ENCODE measurements at places on chromosomes 12 and 14.

DNA sequence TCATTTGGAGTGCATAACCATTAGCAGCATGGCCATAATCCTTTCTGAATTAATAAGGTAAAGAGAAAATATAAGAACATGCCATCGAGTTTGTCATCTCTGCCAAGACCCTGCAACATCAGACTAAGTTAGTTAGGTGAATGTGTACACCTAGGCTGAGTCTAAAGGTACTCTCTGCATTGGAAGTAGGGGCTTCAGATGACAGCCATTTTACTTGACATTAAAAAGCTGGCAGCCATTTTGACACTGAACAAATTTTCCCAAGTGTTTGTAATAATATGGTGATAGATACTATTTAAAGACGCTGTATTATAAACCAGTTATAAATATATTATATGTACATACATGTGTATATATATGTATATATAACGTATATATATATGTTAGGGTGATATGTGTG is 79.0 kb downstream of the SUDS3 start:
- no peak for DNase-seq

- no peak for DNase-seq
These were observed 61.7 kb downstream of the SUSD6 start for GRCh38 chr14:69673104-69673503.

- no peak for DNase-seq
These were observed 366.0 kb upstream of the RGS6 start for GRCh38 chr14:71566276-71566675.

DNA sequence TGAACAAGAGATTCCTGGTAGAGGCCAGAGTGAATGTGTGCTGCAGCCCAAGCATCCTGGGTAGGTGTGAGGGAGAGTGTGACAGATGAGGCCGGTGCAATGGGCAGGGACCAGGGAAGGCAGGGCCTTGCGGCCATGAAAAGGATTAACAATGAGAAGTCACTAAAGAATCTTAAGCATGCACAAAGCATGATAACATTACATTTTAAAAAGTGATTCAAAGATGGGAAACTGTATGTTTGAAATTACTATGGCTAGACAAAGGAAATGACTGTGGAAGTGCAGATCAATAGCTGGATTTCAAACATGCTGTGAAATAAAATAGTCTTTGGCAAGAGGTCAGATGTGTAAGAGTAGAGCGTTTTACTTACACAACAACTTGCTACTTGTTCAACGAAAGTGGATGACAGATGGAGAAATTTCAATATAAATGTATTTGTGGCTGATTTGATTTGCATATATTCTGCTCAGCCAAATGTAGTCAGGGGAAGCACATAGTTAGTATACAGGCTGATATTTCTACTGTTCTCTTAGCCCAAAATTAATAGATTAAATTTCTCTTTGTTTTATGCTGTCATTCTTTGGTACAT is 175.5 kb downstream of the CCDC59 start:
- peak; percentile 8 for DNase-seq

GRCh38 chr12:108567406-108568337 is 5.3 kb downstream of the ISCU start:
- DNase-seq, result peak; percentile 19

DNA sequence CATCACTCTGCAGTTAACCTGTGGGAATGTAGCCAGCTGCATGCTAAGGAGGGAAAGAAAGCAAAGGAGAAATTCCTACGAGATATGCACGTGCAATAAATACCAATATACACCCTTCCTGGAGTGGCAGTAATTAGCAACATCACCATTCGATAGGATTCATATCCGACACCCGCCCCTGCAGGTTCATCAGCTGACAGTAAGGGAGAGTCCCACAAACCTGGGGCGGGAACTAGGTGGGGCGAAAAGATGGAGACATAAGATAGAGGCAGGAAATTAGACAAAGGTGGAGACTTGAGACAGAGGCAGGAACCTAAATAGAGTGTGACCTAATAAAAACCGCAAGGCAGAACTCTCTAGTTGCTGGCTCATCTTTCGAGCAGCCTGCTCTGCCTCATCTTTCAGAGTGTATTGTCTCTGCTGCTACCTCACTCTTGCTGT is 51.6 kb downstream of the PLEKHG3 start:
- DNase-seq, result no peak

DNA sequence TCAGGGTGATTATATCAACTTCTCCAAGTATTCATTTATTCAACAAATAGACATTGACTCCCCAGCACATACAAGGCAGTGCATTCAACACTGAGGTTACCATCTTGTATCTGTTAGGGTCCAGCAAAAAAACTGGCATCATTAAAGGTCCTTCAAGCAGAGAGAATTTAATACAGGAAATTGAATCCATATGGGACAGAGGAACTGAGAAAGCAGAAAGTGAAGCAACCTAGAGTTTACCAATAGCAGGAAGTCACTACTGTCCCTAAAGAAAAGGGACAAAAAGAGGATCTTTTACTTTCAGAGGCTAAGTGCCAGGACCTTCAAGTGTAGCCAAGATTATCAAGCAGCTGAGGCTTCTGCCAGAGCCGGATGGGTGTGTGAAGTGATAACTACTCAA is 237.8 kb upstream of the TBX3 start:
- DNase-seq, result no peak

- peak; percentile 43 for DNase-seq
These were observed 56.7 kb downstream of the EPS8 start for GRCh38 chr12:15732341-15733061.

DNA sequence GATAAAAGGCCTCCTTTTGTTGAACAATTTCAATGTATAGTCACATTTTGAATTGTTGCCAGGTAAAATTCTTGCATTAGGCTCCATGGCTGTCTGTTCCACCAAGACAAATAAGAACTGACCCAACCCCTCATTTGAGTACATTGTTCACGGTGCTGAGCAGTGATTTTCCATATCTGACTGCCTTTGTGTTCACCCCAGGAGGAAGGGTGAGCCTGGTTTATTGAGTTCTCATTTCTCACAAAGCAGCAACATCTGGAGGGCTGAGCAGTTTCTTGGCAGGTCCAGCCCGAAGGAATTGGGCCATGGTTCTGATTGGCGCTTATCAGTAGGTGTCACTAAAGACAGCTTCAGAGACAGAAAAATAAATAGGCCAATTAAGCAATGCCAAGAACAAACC is 149.1 kb downstream of the BMP4 start:
- DNase-seq, result no peak

GRCh38 chr12:102417055-102417454 is 63.3 kb downstream of the IGF1 start:
- DNase-seq, result no peak

DNA sequence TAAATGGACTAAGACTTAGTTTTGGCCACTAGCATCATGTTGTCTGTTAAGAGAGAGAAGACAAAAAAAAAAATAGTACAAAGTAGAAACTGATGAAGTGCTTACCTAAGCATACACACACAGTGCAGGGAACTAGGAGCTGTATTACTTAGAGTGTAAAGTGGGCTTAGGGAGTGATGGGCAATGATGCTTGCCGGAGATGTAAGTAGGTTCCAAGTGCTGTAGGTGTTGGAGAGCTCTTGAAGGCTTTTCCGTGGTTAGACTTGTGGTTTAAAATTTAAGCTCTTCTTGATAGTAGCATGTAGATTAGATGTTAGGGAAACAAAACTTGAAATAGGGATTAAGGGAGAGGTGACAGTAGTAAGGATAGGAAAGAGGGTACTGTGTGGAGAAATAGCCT is 34.7 kb downstream of the MIA2 start:
- DNase-seq, result peak; percentile 28

DNA sequence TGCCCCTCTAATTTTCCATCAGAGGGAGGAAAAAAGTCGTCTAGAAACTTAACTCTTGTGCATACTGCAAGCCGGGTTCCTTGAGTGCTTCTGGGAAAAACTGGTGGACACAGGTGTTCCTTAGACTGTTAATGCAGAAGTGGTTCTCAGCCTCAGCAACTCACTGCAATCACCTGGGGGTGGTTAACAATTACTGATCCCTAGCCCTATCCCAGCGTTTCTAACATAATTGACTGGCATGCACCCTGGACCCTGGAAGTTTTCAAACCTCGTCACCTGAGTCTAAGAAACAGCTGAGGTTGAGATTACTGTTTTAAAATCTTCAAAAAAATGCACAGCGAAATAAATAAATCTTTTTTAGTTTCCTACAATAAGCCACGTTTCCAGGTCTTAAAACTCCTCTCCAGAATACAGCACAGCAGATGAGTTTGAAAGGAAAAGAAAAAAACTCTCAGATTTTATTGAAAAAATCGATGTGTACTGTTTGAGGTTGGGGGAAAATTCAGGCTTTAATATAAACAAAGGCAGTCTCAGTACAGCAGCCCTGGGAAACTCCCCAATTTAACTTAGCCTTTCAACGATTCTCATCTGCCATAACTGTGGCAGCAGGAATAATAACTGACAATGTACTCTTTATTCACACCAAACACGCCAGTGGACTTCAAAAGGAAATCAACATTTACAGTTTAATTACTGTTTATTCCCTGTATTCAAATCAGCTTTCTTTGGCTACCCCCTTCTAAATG is 45.4 kb downstream of the PHLDA1 start:
- DNase-seq, result no peak

- no peak for DNase-seq
These were observed 345.9 kb downstream of the BCL11B start for GRCh38 chr14:98926146-98926545.

DNA sequence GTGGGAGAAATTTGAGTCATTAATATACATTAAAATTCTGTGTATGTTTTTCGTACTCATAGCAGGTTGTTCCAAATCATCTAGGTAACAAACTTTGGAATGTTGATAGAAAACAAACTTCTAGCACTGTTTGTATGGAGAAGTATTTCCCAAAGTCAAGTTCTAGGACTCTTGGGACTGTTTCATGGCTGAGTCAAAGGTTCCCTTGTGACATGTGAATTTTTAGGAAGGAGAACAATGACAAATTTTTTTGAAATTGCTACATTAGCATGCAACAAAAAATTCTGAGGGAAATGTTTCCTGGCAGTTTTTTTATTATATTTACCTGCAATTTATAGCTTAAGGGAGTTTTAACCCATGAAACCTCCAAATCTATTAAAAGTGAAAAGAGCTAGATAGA is 73.8 kb downstream of the RASSF8 start:
- no peak for DNase-seq

- no peak for DNase-seq
These were observed 9.8 kb downstream of the TESC start for GRCh38 chr12:117089463-117089862.

- peak; percentile 40 for DNase-seq
These were observed 23.7 kb upstream of the SLC2A3 start for GRCh38 chr12:7959701-7960121.
